GM04503 (cell line): ENCODE measurements at places on chromosomes 3 and 15.

- no peak for DNase-seq
Observed at GRCh38 chr3:16522834-16523233, 9.3 kb upstream of the RFTN1 start.

GRCh38 chr3:177199206-177199760 lies 2.0 kb upstream of the TBL1XR1 start:
- DNase-seq: no peak

DNA sequence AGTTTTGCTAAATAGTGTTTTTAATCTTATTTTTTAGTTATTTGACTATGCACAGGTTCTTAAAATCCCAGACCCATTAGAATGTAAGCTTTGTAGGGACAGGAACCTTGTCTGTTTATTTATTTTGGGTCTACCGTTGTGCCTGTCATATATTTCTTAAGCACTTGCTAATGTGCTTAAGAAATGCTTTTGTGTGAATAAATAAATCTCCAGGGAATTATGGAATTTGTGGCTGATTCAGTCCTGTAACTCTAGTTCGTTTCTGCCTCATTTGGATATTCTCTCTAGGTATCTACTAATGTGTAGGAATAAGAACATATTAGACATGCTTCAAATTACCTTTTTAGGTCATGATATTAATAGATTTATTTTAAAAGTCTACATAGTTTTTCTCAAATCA lies 161.6 kb downstream of the LPP start:
- no peak for DNase-seq

GRCh38 chr3:5874931-5875341 lies 687.4 kb downstream of the EDEM1 start:
- no peak for DNase-seq

- DNase-seq: no peak
Observed at GRCh38 chr15:28002136-28002861, 96.8 kb downstream of the OCA2 start.

DNA sequence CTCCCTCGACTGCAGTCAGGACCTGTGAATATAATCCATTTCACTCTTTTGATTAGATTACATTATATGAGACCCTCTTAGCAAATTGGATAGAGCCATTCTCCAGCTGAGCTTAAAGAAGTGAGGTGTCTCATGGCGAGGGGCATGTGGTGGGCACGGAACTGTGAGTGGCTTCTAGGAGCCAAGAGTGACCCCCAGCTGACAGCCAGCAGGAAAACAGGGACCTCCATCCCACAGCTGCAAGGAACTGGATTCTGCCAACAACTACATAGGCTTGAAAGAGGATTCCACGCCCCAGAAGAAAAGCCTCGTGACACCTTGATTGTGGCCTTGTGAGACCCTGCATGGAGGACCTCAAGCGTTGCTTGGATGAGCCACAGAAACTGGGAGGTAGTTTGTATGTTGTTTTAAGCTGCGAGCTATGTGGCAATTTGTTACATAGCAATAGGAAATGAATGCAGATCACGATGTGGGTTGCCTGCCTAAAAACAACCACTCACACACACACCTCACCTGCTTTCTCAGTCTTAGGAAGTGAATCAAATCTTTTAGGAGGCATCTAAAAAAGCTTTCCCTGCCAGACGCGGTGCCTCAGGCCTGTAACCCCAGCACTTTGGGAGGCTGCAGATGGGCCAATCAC lies 84.2 kb upstream of the BHLHE40 start:
- DNase-seq: no peak

- no peak for DNase-seq
Observed at GRCh38 chr15:49023354-49023753, 22.9 kb downstream of the SECISBP2L start.

- DNase-seq: no peak
Observed at GRCh38 chr15:68934341-68934740, 4.0 kb downstream of the SPESP1 start.

GRCh38 chr3:24291646-24292045 lies 203.0 kb downstream of the THRB start:
- no peak for DNase-seq

DNA sequence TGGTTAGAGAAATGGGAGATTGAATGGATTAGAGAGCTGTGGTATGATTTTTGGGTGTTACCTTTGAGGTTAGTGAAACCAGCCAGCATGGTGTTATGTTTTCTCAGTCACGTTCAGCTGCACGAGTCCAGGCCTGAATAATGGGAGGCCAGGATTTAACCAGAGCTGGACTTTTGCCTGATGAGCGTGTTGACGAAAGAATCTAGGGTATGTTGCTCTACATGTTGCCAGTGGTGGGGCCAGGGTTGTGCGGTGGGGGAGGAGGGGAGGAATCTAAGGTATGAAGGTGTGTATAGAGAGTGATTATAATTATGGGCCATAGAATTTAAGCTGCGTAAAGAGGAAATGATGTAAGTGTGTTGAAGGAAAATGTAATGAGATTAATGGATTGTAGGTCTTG lies 22.8 kb downstream of the MINDY2 start:
- no peak for DNase-seq

GRCh38 chr3:23961066-23961465 lies 16.0 kb downstream of the NR1D2 start:
- DNase-seq: no peak

- no peak for DNase-seq
Observed at GRCh38 chr15:90104551-90104950, 2.3 kb upstream of the IDH2 start.

GRCh38 chr3:165696496-165696895 lies 140.7 kb downstream of the BCHE start:
- no peak for DNase-seq

GRCh38 chr15:71237456-71238188 lies 122.4 kb downstream of the THSD4 start:
- peak; percentile 89 for DNase-seq

- no peak for DNase-seq
Observed at GRCh38 chr3:126351771-126352475, 5.3 kb downstream of the KLF15 start.

GRCh38 chr3:31448882-31449243 lies 83.9 kb upstream of the STT3B start:
- no peak for DNase-seq

DNA sequence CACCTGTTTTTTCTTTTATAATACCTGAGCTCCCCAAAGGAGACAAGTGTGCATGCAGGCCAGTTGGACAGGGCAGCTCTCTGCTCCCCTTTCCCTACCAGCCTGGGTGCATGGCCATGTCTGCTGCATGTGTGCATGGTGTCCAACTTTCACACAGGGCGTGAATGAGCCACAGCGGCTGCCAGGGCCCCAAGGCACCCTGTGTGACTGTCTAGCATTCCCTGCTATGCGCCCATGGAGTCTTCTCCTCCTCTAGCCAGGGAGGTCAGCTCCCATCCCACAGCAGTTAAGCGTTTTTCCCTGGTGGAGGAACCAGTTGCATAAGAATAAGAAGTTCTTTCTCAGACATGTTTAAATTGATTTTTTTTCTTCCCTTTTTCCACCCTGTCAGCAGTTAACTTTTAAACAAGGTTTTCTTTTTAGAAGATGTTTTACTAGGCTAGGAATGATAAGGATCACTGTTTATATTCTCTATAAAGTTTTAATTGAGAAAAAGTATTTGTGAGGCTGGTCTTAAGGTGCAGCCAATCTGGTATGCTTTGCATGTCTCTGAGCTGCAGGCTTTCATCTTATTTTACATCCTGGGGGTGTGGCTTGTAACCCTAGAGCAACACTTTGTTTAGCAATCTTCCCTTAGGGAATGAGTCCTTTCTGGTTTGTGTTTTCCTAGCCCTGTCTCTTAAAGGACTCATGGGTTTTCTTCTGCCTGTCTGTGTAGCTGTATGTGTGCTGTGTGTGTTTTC lies 20.5 kb upstream of the OR5H1 start:
- no peak for DNase-seq

GRCh38 chr3:147406028-147406931 lies at the start of gene ZIC4:
Gene ZIC4 (minus strand): TSS chr3:147406543. CDS start chr3:147402797, 3,746 bp downstream.
- no peak for DNase-seq

DNA sequence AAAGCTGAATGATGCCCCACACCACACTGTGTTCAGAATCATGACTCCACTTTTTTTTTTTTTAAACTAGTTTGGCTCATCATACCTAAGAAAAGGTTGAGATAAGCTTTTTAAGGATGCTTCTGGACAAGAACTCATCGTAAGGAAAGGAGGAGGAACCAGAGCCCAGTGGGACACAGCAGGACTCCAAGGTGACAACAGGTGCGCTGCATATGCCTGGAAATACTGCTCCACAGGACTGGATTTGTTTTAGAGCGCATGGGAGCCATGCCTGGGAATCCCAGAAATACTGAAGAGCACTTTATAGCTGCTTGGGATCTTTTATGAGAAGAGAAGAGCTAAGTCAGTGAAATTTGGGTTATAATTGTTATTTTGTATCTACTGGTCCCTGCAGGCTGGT lies 93.4 kb downstream of the NEDD4 start:
- DNase-seq: no peak

GRCh38 chr3:195028877-195029606 lies 241.9 kb downstream of the XXYLT1 start:
- no peak for DNase-seq

GRCh38 chr3:53673722-53674350 lies 172.4 kb downstream of the CHDH start:
- no peak for DNase-seq

GRCh38 chr15:20340931-20341661 lies 200.5 kb downstream of the GOLGA6L6 start:
- no peak for DNase-seq

DNA sequence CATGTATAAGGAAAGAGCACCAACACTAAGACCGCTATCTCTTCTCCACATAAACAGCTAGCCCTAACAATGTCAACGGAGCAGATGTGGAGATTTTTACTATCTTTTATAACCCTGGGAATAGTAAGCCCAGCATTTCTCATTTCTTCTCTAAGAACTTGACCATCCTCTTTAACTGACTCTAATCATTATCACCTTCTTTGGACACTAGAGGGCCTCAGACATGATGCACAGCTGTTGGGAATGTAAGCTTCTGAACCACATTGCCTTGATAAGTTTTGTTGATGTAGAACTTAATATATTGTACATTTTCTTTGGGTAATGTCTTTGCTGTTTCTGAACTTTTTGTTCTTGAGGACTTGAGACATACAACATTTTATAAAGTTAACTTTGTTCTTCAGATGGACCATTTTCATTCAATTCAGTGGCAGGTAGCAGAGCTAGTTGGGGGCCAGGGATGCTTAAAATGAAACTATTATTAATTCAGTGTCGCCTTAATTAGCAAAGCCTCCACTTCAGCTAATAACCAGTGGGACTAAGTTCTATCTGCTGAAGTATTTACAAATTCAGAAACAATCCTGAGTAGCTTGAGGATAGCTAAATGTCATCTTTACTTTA lies 9.6 kb upstream of the TAGLN3 start:
- DNase-seq: peak; percentile 30

DNA sequence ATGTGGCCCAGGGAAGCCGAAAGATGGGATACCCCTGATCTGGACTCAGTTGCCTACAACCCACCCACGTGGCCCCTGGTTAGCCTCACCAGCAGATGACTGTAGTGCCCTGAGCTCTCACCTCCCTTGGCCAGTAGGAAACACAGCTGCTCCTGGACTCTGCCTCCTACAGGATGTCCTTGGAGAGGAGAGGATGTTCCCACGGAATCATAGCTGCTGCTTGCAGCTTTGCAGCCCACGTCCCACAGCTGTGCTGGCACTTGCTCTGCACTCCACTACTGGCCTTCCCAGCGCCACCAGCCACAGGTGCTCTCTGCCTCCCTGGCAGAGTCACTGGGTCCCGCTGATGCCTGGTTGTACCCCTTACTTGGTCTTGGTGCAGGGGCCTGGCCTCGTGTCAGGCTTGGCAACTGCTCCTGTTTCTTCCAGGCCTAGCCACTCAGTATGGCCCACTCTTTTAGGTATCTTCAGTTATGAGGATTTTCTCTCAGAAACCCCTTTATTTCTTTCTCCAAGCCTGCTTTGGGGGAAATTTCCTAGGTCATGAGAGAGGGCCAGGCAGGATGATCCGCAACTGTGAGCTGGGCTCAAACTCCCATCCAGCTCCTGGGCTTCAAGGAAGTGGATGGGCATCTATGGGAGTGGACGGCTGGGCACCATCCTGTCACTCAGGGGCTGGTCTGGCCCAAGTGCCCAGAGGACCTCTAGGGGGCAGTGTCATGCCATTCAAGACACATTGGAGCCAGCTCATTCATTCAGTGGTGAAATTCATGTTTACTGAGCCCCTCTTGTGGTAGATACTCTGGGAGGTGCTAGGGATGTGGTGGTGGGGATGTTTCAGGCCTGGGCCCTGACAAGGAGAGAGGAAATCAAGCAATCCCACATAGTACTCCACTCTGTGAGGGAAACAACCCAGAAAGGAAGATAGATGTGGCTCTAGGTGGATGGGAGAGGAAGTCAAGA lies 16.2 kb upstream of the VILL start:
- no peak for DNase-seq

GRCh38 chr3:114519415-114519814 lies 225.6 kb downstream of the TIGIT start:
- peak; percentile 50 for DNase-seq

DNA sequence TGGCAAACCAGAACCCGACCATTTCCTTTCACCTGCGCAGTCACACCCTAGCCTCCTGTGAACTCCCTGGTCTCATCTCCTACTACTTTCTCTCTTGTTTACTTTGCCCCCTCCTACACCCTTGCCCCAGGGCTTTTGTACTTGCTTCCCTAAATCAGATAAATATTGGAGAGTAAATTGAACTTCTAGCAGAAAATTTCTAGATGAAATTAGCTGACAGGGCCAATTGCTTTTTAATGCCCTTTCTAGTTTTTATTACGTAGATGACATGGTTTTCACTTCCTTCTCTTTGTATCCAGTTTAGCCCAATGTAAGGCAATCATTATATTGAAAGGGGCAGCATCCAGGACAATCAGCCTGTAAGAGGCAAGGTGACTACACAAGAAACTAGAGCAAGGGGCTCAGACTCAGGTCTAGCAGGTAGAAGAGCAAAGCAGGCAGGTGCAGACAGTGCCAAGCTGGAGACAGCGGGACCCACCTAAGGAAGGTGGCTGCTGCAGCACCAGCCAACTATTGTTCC lies 56.2 kb upstream of the TOPAZ1 start:
- DNase-seq: no peak

- DNase-seq: no peak
Observed at GRCh38 chr3:130939753-130940152, 45.9 kb downstream of the ATP2C1 start.

DNA sequence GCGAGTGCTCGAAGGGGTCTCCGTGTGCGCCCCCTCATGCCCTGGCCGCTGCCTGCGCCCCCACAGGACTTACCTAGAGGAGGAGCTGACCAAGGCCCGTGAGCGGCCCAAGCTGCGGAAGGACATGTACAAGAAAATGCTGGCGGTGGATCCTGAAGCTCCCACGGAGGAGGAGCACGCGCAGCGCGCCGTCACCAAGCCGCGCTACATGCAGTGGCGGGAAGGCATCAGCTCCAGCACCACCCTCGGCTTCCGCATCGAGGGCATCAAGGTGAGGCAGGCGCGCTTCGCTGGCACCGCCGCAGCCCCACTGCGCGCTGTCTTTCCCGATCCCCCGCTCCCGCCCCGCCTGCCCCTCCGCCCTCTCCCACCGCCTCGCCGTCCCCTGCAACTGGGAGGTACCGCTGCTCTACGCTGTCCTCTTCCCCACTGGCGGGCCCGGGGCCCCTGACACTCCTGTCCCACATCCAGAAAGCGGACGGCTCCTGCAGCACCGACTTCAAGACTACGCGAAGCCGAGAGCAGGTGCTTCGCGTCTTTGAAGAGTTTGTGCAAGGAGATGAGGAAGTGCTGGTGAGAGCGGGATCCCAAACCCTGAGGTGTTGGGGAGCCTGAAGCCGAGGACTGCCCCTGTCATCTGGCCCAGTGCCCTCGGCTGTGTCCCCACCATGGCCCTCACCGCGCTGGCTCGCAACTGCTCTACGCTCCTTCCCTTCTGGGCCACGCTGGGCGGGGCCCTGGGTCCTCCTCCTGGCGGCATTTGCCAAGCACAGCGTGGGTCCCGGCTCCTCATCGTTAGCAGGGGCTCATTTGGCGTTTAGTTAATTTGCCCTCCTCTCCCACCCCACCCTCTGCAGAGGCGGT lies 8.5 kb downstream of the ITPKA start:
- no peak for DNase-seq
